ENCODE measurements at places on chromosomes 16 and 17. TPM values are rescaled to one million over a fixed set of nuclear protein-coding genes. Genes with fewer than 3 reads are reported as not detected.

Gene ZACN
- not detected for total RNA-seq

Gene IRF8
- total RNA-seq, result not detected

Gene ST6GALNAC2
- not detected for total RNA-seq

Gene PIEZO1
- total RNA-seq, result 59.5 TPM

Gene MPP3
- 3.6 TPM for total RNA-seq

Gene TP53TG3C
- total RNA-seq, result not detected

Measured in cardiac ventricle fibroblast (primary cell).